ENCODE measurements at places on chromosomes 4 and X.

- DNase-seq = no peak
Observed at GRCh38 chrX:72003811-72004750, 93.4 kb downstream of the NHSL2 start.

GRCh38 chr4:25958110-25958509, 44.1 kb downstream of the SMIM20 start:
- DNase-seq = no peak

- no peak for DNase-seq
Observed at GRCh38 chrX:41708486-41708885, 15.5 kb upstream of the GPR82 start.

DNA sequence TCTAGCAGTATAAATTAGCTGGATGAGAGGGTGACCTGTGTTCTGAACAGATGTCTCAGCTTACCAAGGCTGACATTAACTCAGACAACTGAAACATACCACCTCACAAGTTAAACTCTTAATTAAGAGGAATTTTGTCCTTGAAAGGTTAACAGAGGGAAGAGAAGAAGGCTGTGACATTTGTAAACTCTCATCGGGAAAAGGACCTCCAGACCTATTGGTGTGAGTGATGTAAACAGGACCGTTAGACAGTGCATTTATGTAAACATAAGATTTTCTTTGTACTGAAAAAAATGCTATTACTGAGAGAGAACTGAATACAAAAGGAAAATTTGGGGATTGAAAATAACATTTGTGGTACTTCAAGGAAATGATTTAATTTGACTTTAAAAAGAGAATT, 308.4 kb upstream of the DIAPH2 start:
- no peak for DNase-seq

DNA sequence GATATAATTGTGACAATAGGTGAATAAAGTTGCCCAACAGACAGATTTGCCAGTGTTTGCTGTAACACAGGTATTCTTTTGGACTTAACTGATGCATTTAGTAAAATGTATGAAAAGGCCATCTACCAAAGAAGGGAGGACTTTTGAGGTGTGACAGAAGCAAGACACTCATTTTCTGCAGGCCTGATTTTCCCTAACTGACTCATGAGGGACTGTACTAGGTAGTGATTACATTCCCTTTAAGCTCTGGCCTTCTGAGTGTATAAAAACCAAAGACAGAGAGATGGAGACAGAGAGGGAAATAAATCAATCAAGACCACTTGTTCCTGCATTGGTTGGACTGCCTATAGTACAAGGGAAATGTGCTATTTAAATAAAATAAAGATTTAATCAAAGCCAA, 150.8 kb upstream of the GALNT7 start:
- no peak for DNase-seq

GRCh38 chr4:180060159-180060889, 2182.9 kb upstream of the TENM3 start:
- DNase-seq = no peak

GRCh38 chrX:44829832-44830231, 14.0 kb upstream of the DUSP21 start:
- no peak for DNase-seq

- no peak for DNase-seq
Observed at GRCh38 chrX:118884552-118885138, 61.0 kb downstream of the ZCCHC12 start.

- DNase-seq = no peak
Observed at GRCh38 chr4:80202741-80203553, 5.6 kb downstream of the PRDM8 start.

GRCh38 chr4:182748283-182748682, 168.9 kb downstream of the DCTD start:
- DNase-seq = no peak

- DNase-seq = no peak
Observed at GRCh38 chr4:85866508-85866907, 391.6 kb downstream of the ARHGAP24 start.

DNA sequence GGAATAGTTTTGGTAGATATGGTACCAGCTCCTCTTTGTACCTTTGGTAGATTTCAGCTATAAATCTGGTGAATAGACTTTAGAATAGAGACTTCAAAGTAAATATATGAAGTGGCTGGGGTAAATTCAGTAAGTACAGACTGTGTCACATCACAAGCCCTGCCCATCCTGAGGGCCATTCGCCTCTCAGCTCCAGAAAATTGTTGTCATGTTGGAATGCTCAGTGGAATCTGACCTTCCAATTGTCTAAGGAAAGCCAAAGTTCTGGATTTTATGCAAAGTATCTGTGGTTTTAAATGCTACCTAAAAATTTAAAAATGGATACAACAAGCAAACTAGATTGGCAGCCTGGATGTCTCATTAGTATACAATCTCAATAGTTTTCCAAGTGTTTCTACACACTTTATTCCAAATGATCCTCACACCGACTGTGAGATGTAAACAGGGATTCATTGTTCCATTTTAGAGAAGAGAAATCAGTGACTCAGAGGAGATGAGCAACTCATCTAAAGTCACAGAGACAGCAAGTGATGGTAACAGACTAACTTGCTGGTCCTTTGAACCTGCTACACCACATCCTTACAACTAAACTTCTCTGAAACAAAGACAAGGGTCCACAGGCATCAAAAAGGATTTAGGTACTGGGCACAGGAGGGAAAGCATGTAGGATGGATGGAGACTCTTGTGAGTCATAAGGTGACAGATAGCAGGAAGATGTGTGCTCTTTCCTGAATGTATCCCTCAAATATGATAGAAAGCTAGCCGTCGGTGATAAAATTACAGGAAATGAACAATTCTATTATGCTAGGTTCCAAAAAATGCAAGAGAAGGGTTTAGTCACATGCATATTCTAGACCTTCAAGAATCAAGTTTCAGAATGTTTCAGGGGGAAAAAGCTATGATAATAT, 127.3 kb downstream of the ATP10D start:
- no peak for DNase-seq

- DNase-seq = no peak
Observed at GRCh38 chr4:189092581-189092980, 848.1 kb upstream of the FRG1 start.

DNA sequence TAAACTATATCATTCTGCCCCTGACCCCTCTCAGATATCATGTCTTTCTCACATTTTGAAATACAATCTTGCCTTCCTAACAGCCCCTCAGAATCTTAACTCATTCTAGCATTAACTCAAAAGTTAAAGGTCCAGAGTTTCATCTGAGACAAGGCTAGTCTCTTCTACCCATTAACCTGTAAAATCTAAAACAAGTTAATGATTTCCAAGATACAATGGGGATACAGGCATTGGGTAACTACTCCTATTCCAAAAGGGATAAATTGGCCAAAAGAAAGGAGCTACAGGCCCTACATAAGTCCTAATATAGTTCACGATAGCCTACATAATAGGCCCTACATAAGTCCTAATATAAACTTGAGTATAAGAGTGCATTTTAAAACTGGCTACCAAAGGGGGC, 18.9 kb downstream of the ADH6 start:
- no peak for DNase-seq

- no peak for DNase-seq
Observed at GRCh38 chrX:57285001-57285400, 1.5 kb upstream of the FAAH2 start.

DNA sequence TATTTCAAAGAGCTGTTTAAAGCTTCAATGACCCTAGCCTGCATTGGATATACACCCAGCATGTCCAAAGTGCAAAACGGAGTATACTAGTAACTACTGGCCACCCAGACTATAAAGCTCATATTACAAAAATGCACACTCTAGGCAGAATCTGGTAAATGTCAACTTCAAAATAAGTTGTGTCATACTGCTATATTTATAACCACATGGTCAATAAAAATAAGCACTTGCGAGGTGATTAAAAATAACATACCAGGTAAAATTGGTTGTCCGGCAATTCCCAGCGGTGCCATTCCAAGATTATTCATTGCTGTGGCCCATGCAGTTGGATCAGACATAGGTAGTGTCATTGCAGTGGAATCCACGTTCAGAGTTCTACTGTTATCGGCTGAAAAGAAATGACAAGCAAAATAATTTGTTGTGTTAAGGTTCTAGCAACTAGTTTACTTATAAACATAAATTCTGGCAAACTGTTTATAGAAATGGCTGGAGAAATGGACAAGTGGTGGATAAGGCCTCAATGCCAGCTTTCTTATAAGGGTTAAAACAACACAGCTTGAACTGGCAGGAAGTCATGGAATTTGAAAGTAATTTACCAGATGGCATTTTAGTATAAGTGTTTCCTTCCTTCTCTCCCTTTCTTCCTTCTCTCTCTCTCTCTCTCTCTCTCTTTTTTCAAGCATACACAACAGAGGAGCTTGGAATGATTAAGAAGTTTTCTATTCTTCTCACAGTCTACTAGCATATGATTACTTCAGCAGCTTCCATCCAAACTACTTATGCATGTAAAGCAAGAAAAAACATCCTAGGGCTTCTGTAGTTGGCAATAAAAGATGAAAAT, 199.9 kb downstream of the ENOX2 start:
- no peak for DNase-seq

DNA sequence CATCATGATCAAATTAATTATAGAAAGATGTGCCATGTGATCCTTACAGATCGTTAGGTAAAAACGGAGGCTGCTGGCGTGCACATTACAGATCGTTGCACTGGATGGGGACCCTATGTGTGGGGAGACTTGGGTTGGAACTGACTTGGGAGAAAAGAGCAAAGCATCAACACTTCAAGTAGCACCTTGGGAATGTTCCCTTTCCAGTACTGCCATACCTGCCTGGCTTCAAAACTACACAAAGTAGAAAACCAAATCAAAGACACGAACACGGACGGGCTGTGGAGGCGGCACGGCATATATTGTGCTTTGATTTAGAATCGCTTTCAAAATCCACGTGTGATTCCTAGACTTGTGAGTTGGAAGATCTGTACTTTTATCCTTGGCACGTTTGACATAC, 898 bp downstream of the CMC4 start:
- DNase-seq = no peak

GRCh38 chr4:106503116-106504050, 134.8 kb upstream of the GIMD1 start:
- no peak for DNase-seq

GRCh38 chr4:12120968-12121367, 692.3 kb upstream of the HS3ST1 start:
- DNase-seq = no peak

GRCh38 chr4:92050875-92051274, 252.9 kb upstream of the GRID2 start:
- DNase-seq = no peak

DNA sequence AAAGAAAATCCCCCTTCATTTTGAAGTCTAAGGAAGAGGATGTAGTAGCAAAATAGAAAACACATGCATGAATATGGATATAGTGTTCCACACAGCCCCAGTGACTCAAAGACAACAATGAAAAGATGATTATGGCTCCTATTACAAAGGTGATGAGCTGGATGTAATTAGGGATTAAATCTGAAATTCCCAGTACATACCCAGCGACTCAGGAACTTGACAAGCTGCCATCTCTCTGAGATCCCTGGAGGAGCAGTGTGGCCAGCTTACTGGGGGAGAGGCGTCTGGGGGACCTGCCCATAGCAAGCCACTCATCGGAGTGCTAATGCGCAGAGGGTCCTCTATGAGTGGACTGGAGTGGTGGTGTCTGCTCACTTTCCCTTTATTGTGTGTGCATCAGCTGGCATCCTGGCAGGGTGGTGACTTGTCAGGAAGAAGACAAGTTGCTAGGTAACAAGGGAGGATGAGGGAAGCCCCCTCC, 42.7 kb upstream of the MGST2 start:
- DNase-seq = no peak

GRCh38 chr4:120796271-120796670, 126.3 kb downstream of the PRDM5 start:
- DNase-seq = no peak

- no peak for DNase-seq
Observed at GRCh38 chr4:142292231-142292630, 553.9 kb downstream of the INPP4B start.

DNA sequence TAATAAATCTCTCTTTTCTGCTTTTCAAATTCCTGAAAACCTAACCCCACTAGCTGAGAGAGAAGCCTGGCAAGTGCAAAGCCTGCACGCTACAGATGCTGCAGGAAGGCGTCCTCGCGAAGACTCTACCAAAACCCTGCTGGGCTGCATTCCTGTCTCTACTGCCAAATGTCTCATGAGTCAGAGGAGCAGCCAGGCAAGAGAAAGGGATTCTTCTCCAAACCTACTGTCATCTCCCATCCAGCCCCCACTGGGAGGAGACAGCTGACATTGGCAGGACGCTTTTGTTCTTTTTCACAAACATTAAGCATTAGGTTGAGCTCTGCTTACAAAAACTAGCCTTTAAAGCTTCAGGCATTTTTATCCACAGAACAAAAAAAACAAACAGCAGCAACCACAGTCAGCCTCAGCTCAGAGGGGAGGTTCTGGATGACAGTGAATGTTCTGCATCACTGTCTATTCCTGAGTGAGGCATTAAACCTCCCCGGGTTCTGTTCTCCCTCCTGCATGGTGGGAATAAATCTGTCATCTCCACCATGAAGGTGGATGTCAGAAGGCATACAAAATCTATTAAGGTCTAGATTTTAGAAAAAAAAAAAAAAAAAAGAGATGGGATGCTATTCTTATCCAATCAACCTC, 18.0 kb downstream of the CRMP1 start:
- DNase-seq = no peak

- DNase-seq = no peak
Observed at GRCh38 chr4:121150486-121150885, 13.6 kb downstream of the TNIP3 start.

DNA sequence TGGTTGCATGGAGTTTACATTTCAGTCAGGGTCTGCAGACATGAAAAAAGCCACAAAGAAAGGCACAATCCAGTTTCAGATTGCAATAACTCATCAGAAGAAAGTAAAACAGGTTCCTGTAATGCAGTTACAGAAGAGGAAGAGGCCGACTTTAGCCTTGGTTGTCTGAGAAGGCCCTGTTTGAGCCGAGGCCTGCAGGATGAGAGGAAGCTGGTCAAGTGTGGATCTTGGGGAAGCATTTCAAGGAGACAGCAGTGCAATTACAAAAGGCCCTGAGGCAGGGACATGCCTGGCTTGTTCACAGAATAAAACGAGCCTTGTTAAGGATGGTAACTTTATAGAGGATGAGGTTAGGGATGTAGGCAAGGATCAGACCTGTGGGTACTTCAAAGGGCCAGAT, 62.4 kb downstream of the AFF2 start:
- no peak for DNase-seq

DNA sequence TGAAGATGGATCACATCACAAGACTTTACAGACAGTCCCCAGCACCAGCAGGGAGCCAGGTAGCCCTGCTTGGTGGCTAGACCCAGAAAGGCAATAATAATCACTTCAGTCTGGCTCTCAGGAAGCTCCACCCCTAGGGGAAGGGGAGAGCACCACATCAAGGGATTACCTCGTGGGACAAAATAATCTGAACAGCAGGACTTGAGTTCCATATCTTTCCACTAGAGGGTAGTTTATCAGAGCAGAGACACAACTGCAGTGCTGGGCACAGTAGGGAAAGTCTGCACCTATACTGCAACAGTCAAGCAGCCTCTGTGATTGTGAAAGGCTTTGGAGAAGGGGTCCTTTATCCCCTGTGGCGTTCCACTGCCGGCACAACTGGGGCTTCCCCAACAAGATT, 547.0 kb upstream of the POU3F4 start:
- no peak for DNase-seq

Data from keratinocyte (primary cell).